ENCODE measurements at places on chromosomes 3 and 15.
A peak's percentile ranks its signal among the peaks of the same experiment; 100 is the strongest.

- H3K36me3 ChIP-seq: no peaks in the 10 kb centered on the region
- H3K4me3 ChIP-seq: no peak overlapping the region
- H3K27me3 ChIP-seq: no peaks in the 10 kb centered on the region
- no peaks in the 10 kb centered on the region for H3K4me1 ChIP-seq
- DNase-seq: peak; percentile 76
Observed at GRCh38 chr15:26838742-26839460, 28.0 kb upstream of the GABRA5 start.

GRCh38 chr3:141441381-141442364 is 45.2 kb upstream of the RASA2 start:
- H3K27me3 ChIP-seq: no peaks in the 10 kb centered on the region
- DNase-seq: peak; percentile 69
- no peak overlapping the region for H3K4me3 ChIP-seq
- H3K27ac ChIP-seq: peak overlapping the region; percentile 51

- no peaks in the 10 kb centered on the region for H3K36me3 ChIP-seq
- peaks cover 9% of the 10 kb centered on the region for H3K4me1 ChIP-seq
- H3K27ac ChIP-seq: no peak overlapping the region
- no peak overlapping the region for H3K4me3 ChIP-seq
Observed at GRCh38 chr3:13377021-13377420, 43.1 kb downstream of the NUP210 start.

DNA sequence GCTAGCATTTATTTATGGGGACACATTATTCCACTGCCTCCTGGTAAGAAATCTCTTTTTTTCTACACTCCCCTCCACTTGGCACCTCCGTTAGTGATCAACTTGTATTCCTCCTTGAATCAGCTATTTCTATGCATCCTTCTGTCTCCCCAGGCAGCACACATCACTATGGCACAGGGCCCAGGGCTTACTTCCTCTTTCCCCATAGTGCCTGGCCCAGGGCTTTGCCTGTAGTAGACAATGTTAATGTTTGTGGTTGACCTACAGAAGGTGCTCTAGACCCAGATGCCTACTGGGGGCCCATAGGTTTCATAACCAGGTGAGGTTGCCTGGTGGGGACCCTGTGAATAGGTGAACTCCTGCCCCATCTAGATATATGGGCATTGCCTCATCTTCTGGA is 44.9 kb downstream of the EPHB1 start:
- no peak overlapping the region for H3K27ac ChIP-seq
- H3K36me3 ChIP-seq: no peaks in the 10 kb centered on the region
- DNase-seq: no peak
- no peaks in the 10 kb centered on the region for H3K27me3 ChIP-seq
- H3K4me1 ChIP-seq: no peaks in the 10 kb centered on the region
- H3K4me3 ChIP-seq: no peak overlapping the region

- no peak overlapping the region for H3K27ac ChIP-seq
- H3K36me3 ChIP-seq: no peaks in the 10 kb centered on the region
- no peaks in the 10 kb centered on the region for H3K4me1 ChIP-seq
- no peak overlapping the region for H3K4me3 ChIP-seq
Observed at GRCh38 chr15:39312984-39313383, 267.9 kb upstream of the THBS1 start.

- no peak for DNase-seq
- H3K4me3 ChIP-seq: no peak overlapping the region
- no peaks in the 10 kb centered on the region for H3K36me3 ChIP-seq
- H3K4me1 ChIP-seq: peaks cover 26% of the 10 kb centered on the region
Observed at GRCh38 chr3:29141197-29141917, 139.5 kb upstream of the RBMS3 start.

DNA sequence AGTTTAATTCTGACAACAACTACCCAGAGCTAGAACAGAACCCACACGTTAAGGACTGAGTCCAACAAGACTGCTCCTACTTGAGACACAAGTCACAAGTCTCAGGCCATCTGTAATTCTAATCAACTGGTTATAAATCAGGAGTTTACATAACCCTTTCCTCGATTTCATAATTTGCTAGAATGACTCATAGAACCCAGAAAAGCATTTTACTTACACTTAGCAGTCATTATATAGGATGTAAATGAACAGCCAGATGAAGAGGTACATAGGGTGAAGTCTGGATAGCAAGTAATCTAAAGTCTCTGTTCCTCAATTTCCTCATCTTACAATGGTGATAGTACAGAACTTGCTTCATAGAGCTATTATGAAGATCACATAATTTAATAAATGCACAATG is 1018.2 kb downstream of the DIPK2A start:
- no peaks in the 10 kb centered on the region for H3K36me3 ChIP-seq
- H3K27ac ChIP-seq: no peak overlapping the region
- DNase-seq: no peak
- no peak overlapping the region for H3K4me3 ChIP-seq

DNA sequence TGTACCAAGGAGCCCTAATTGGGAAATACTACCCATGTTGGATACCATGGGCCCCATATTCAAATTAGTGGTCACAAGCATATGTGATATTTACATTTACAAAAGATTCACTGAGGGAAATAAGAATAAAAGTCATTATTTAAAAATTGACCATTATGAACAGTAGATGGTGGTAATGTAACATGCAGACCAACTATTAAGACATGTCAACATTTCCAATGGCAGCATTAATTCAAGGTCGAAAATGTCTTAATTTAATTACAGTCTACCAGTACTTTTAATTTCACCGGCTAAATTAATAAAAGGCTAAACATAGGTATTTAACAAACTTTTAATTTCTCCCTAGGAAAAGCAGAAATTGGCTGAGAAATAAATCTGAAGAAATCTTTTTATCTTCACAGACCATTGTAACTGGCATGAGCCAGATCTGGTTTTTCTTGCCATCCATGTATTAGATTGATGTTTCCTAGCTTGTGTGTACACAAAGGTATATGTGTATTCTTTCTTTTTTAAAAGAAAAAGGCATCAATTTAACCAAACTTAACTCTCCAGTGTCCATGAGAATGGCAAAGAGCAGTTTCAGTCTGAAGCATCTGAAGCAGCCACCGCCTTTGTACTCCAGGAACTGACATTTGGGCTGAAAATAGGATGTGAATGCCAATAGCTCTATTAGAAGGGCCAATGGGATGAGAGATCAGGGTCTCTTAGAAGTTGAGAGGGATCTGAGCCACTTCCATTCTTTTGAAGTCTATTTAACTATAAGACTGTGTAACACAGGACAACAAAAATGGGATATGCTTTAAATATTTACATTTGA is 26.6 kb downstream of the NEK11 start:
- H3K27me3 ChIP-seq: no peaks in the 10 kb centered on the region
- H3K27ac ChIP-seq: no peak overlapping the region
- DNase-seq: peak; percentile 29
- H3K4me1 ChIP-seq: peaks cover 2% of the 10 kb centered on the region

GRCh38 chr3:46296826-46297225 is 54.6 kb downstream of the CCR3 start:
- H3K27ac ChIP-seq: no peak overlapping the region
- DNase-seq: no peak
- no peaks in the 10 kb centered on the region for H3K36me3 ChIP-seq
- H3K4me3 ChIP-seq: no peak overlapping the region

DNA sequence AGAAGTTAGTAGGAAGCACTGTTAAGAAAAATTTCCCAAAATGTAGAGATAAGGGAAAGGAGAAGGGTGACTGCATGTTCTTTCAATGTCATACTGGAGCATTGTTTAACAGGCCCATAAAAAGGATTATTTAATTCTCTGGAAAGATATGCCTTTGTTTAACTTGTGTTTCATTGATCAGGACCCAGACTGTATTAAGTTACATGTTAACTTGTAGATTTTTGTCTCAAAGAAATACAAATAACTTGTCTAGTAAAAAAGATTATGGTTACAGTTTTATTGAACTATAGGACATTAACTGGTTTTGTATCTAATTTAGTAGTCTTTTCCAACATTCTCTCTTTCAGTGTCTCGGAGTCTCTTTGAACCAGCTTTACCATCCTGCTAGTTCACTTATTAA is 49.7 kb upstream of the LMOD3 start:
- no peak overlapping the region for H3K27ac ChIP-seq
- DNase-seq: no peak
- H3K36me3 ChIP-seq: peaks cover 3% of the 10 kb centered on the region
- H3K4me3 ChIP-seq: no peak overlapping the region

- no peaks in the 10 kb centered on the region for H3K27me3 ChIP-seq
- peak overlapping the region; percentile 39 for H3K27ac ChIP-seq
- no peaks in the 10 kb centered on the region for H3K36me3 ChIP-seq
Observed at GRCh38 chr3:12758025-12758781, 856 bp downstream of the TMEM40 start.

GRCh38 chr3:125651244-125651643 is 55.9 kb upstream of the OSBPL11 start:
- H3K27ac ChIP-seq: no peak overlapping the region
- no peak for DNase-seq
- H3K36me3 ChIP-seq: no peaks in the 10 kb centered on the region
- H3K27me3 ChIP-seq: no peaks in the 10 kb centered on the region

GRCh38 chr3:150828261-150828660 is 65.3 kb upstream of the SIAH2 start:
- DNase-seq: no peak
- H3K27me3 ChIP-seq: peaks cover 38% of the 10 kb centered on the region
- no peak overlapping the region for H3K27ac ChIP-seq
- H3K4me1 ChIP-seq: no peaks in the 10 kb centered on the region
- H3K4me3 ChIP-seq: no peak overlapping the region
- H3K36me3 ChIP-seq: no peaks in the 10 kb centered on the region

All from SK-N-SH (cell line).